ENCODE measurements at places on chromosomes 2 and 18.
A peak's percentile ranks its signal among the peaks of the same experiment; 100 is the strongest.

DNA sequence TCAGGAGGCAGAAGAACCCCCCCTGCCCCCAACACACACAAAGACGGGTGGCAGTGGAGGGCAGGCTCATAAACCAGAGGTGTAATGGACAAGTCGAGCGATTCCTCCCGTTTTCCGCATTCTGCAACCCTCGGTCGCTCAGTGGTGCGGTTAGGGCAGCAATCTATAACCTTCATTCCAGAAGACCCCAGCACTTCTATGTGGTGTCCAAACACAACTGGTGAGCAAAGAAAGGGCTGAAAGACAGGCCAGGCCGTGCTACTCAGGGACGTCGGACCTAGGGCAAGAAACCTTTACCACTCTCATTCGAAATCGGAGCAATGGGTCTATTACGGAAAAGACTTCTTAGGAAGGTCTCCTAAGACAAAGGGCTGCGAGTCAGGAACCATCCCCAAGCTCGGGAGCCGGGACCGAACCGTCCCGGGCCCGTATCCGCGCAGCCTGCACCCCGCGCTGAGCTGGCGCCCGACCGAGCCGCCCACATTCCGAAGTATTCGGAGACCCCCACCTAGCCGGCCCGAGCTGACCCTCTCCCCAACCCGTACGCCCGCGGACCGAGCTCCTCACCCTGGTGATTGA lies 568 bp downstream of the ARL5A start:
- H3K4me1 ChIP-seq, result peaks cover 50% of the 10 kb centered on the region
- H3K36me3 ChIP-seq, result no peaks in the 10 kb centered on the region
- peaks cover 1% of the 10 kb centered on the region for H3K27me3 ChIP-seq
- H3K4me3 ChIP-seq, result peak overlapping the region; percentile 87
- DNase-seq, result no peak

DNA sequence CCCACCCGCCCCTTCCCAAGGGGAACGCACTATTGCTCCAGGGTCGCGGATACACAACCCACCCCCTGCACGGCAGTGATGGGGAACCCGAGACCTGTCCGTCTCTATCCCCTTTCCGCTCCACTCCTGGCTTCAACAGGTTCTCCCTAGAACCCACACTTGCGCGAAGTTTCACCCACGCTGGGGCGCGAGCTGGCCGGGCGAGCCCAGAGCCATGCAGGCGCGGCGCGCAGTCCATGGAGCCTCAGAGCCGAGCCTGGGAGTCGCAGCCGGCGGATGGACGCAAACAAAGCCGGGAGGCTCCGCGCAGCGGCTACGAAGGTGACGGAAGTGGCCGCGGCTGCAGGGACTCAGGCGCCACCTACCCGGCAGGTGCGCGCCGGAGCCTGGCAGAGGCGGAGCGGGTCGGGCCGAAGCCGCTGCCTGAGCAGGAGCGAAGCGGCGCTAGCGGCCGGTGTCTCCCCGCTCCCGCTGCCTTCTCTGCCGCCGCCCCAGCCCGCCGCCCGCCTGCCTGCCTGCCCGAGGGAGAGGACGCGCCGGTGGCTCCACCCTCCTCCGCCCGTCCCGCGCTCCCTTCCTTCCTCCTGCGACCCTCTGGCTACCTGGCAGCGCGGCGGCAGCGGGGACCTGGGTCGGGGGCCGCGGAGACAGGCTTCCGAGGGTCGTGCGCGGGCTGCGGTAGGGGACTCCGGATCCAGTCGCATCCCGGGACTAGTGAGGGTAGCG lies 14.0 kb downstream of the ALPG start:
- no peak for DNase-seq
- peaks cover 5% of the 10 kb centered on the region for H3K36me3 ChIP-seq
- H3K4me3 ChIP-seq, result no peak overlapping the region
- H3K27me3 ChIP-seq, result peaks cover 45% of the 10 kb centered on the region
- no peak overlapping the region for H3K27ac ChIP-seq
- no peaks in the 10 kb centered on the region for H3K4me1 ChIP-seq

DNA sequence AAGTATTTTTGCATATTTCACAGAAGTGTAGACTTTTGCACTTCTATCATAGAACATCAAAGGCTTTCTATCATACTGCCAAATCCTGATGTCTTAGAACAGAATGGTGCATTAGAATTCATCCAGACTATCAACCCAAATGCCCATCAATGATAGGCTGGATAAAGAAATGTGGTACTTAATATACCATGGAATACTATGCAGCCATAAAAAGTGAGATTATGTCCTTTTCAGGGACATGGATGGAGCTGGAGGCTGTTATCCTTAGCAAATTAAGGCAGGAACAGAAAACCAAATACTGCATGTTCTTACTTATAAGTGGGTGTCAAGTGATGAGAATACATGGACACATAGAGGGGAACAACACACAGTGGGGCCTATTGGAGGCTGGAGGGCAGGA lies 150.2 kb downstream of the PHLPP1 start:
- H3K27me3 ChIP-seq, result peaks cover 1% of the 10 kb centered on the region
- no peak overlapping the region for H3K4me3 ChIP-seq
- no peak for DNase-seq
- H3K36me3 ChIP-seq, result no peaks in the 10 kb centered on the region
- peaks cover 33% of the 10 kb centered on the region for H3K4me1 ChIP-seq
- no peak overlapping the region for H3K27ac ChIP-seq

DNA sequence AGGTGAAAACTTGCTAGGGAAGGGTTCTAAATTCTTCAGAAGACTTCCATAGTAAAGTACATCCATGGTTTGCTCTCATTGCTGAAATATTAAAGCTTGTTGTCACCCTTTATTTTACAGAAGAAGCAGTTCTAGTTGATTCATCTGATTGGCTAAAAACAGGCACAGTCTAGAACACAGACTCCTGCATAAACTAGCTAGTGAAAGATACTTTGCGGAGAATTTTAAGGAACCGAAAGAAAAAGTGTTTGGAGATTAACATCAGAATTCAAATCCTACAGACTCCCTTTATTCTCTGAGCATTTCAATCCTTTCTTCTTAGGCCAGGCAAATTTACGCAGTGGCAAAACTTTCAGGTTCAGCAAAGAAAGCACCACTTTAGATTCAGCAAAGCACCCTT lies 1076.5 kb upstream of the ZEB2 start:
- no peaks in the 10 kb centered on the region for H3K36me3 ChIP-seq
- peaks cover 100% of the 10 kb centered on the region for H3K4me1 ChIP-seq
- no peak overlapping the region for H3K27ac ChIP-seq
- H3K27me3 ChIP-seq, result no peaks in the 10 kb centered on the region

DNA sequence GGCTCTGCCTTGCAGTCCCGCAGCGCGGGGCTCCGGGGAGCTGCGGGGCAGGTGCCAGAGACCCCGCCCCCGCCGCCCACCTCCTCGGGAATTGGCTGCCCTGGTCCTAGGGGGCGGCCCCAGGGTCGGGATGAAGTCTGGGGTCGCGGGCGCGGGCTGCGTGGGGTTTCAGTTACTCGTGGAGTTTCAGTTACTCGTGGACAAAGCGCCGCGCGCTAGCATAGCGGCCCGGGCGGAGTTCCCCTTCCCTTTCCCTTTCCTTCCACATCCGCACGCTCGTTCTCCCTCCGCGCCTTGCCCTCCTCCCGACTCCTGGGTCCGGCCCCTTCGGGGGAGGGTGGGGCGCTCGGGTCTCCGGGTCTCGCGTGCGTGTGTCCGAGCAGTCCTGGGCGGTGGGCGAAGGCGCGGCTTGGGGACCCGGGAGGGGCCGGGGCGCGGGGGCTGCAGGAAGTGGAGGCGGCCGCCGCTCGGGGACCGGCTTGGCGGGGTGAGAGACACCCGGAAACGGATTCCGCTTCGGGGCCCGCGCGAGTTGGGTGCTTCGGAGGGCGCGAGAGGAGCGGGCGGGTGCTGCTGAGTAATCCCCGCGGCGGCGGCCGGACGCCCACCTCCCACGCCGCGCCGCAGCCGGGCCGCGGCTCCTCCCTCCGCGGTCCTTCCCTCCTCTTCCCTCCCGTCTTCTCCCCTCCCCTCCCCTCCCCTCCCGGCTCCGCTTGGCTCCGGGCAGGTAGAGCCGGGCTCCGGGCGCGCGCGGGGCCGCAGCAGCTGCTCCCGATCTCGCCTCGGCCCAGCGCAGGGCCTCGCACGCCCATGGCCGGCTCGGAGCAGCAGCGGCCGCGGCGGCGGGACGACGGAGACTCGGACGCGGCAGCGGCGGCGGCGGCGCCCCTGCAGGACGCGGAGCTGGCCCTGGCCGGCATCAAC lies at the start of gene TTC39C:
TSS of gene TTC39C (plus strand) at position 693 of the 924 bp plus-strand sequence. CDS start at position 811, 118 bp downstream.
- H3K27me3 ChIP-seq, result peaks cover 23% of the 10 kb centered on the region
- peak; percentile 53 for DNase-seq
- peaks cover 20% of the 10 kb centered on the region for H3K4me1 ChIP-seq
- peaks cover 6% of the 10 kb centered on the region for H3K36me3 ChIP-seq
- H3K4me3 ChIP-seq, result peak within 1 kb of the TSS; percentile 99

DNA sequence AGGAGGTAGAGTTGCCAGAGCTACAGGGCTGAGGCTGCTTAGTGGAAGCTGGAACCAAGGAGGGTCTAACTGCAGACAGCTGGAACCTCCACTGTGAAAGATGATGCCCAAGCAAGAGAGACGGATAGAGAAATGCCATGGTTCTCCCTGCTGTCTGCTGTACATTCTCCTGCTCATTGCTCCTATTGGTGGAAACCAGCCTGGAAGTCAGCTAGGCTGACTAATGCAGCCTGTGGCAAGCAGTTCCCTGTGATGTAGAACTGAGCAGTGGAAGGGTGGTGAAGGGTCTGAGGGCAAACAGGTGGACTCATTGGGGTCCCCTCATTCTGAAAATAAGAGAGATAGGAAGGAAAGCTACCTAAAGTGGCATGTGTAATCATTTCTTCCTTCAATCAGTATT lies 563.6 kb downstream of the SLC4A3 start:
- H3K27me3 ChIP-seq, result peaks cover 3% of the 10 kb centered on the region
- peaks cover 9% of the 10 kb centered on the region for H3K36me3 ChIP-seq
- peaks cover 38% of the 10 kb centered on the region for H3K4me1 ChIP-seq
- H3K4me3 ChIP-seq, result no peak overlapping the region

- no peak overlapping the region for H3K4me3 ChIP-seq
- H3K27ac ChIP-seq, result no peak overlapping the region
- H3K36me3 ChIP-seq, result no peaks in the 10 kb centered on the region
- no peaks in the 10 kb centered on the region for H3K27me3 ChIP-seq
- H3K4me1 ChIP-seq, result no peaks in the 10 kb centered on the region
Measured at GRCh38 chr2:12099374-12099773, 352.9 kb downstream of the LPIN1 start.

DNA sequence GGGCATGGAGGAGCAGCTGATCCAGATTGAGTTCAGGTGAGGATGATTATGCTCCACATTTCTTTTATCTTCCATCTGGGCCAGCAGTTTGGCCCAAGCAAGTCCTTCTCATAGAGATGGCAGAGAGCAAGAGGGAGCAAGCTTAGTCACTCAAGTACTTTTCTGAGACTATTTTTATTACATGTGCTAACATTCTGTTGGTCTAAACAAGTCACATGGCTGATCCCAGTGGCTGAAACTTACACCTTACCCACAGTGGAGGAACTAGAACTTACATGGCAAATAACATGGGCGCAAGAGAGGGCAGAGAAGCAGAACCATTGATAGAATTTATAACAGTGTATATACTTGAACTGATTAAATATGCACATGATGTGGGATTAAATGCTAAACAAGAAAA lies 105.7 kb downstream of the KYNU start:
- no peaks in the 10 kb centered on the region for H3K36me3 ChIP-seq
- no peak overlapping the region for H3K27ac ChIP-seq
- no peaks in the 10 kb centered on the region for H3K4me1 ChIP-seq

DNA sequence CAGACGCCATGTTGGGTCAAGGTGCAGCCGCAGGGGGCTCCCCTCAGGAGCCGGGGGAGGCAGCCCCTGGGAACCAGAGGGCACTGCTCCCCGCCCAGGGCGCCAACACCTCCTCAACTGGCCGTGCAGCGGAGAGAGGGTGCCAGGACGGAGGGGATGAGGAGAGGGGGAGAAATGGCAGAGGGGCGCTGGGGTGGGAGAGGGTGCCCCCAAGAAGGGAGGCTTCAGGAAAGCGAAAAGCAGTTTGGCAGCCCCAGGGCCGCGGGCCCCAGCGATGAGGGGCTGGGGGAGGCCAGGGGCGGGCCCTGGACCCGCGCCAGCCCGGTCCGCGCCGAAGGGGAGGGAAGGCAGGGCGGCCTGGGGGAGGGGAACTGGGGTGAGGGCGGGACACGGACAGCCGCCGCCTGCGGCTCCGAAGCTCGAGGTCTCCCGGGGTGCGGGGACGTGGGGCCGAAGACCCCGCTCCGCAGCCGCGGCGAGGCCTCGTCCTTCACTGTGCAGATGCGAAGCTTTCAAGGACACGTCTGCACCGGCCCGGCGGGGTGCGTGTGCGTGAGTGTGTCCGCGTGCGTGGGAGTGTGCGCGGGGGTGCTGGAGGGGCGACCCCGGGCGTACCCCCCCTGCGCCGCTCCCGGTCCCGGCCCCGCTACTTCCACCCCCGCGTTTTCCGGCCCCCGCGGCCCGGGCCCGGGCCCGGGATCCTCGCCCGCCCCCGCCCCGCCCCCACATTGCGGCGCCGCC lies 1.4 kb downstream of the DNMT3A start:
- no peak overlapping the region for H3K27ac ChIP-seq
- H3K36me3 ChIP-seq, result no peaks in the 10 kb centered on the region
- no peak overlapping the region for H3K4me3 ChIP-seq
- no peak for DNase-seq
- H3K27me3 ChIP-seq, result peaks cover 5% of the 10 kb centered on the region
- H3K4me1 ChIP-seq, result no peaks in the 10 kb centered on the region

- no peaks in the 10 kb centered on the region for H3K36me3 ChIP-seq
- no peak for DNase-seq
- no peak overlapping the region for H3K27ac ChIP-seq
- H3K4me3 ChIP-seq, result no peak overlapping the region
Measured at GRCh38 chr2:75952173-75952572, 241.5 kb upstream of the GCFC2 start.

DNA sequence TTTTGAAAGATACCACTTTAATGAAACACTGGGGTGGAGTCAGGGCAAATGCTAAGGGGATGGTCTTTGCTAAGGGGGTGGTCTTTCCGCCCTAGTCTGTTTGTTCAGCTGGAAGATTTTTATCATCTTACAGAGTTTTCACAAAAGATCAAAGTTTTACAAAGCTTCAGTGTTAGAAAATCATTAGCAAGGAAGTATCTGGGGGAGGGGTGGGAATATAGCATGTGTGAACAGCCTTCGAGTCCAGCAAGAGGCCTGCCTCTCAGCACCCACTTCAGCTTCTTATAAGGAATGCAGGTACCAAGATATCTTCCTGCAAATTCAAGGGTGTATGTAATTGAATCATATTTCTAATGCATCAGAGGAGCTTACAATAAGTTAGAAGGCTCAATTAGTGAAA lies 112.9 kb downstream of the RAPGEF4 start:
- no peak overlapping the region for H3K27ac ChIP-seq
- H3K27me3 ChIP-seq, result no peaks in the 10 kb centered on the region
- peaks cover 9% of the 10 kb centered on the region for H3K36me3 ChIP-seq
- no peak for DNase-seq
- peaks cover 11% of the 10 kb centered on the region for H3K4me1 ChIP-seq

All from HFFc6 (cell line).